ENCODE measurements at places on chromosomes 4 and X.

GRCh38 chr4:99735822-99736221 is 78.2 kb upstream of the C4orf54 start:
- no peak for DNase-seq

DNA sequence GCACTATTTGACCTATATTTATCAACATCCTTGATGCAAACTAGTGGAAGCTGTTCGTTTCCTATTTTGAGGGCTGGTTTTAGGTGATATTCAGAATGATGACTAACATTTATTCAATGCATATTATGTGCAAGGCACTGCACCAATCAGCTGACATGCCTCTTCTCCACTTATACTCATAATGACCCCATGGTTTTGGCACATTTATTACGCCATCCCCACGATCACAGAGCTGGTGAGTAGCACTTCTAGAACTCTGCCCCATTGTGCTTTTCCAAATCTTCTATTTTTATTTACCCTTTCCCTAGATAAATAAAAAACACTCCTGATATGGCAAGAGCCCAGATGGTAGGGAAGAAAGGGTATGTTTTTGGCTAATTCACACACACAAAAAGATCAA is 13.1 kb downstream of the SCML1 start:
- no peak for DNase-seq

GRCh38 chrX:57453901-57454300 is 137.9 kb upstream of the ZXDB start:
- DNase-seq: peak; percentile 4

DNA sequence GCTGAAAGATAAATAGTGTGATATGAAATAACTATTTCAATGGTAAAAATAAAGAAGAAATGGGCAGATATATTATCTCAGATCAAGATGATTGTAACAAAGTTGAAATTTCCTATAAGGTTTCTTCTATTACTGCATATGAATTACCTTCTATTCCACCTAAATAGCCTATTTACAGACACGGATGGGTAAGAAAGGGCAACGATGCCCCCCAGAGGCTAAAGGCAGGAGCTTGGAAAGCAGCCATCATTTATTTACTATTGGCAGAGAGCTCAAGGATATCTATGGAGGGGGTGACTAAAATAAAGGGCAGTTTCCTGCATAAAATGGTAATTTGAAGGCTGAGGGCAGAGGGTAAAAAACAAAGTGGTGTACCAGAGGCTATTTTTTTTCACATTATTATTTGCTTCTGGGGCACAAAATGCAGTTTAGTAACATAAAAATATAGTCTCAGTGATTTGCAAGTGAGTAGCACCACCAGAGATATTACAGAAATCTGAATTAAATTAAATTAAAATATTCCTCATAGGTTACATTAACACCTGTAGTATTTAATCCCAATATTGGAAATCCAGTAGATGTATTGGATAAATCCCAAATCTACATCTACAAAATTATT is 123.1 kb downstream of the BTC start:
- DNase-seq: peak; percentile 42

- DNase-seq: peak; percentile 20
These were observed 916 bp upstream of the POU4F2 start for GRCh38 chr4:146637621-146638332.

- DNase-seq: no peak
These were observed 18.5 kb downstream of the HERC3 start for GRCh38 chr4:88610771-88611170.

- no peak for DNase-seq
These were observed 56.7 kb upstream of the NXF3 start for GRCh38 chrX:103149652-103150051.

- DNase-seq: no peak
These were observed 795.4 kb upstream of the MAGEB2 start for GRCh38 chrX:29419774-29420553.

DNA sequence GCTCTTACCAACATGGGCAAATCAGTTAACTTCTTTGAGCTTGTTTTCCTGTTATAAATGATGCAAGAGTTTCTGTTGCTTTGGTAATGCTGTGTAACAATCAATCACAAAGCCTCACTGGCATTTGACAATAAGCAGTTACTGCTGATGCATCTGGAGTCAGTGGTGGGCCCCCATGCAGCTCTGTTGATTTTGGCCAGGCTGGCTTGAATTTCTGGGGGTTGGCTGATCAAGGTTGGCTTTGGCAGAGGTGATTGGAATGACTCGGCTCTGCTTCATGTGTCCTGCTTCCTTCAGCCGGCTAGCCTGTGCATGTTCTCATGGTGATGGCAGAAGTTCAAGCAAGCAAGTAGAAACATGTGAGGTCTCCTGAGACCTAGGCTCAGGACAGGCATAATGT is 90.4 kb downstream of the PHEX start:
- DNase-seq: peak; percentile 46

- peak; percentile 7 for DNase-seq
These were observed 94.7 kb upstream of the DIPK2B start for GRCh38 chrX:45295259-45295986.

- no peak for DNase-seq
These were observed 66.8 kb downstream of the RAPGEF2 start for GRCh38 chr4:159169404-159170302.

DNA sequence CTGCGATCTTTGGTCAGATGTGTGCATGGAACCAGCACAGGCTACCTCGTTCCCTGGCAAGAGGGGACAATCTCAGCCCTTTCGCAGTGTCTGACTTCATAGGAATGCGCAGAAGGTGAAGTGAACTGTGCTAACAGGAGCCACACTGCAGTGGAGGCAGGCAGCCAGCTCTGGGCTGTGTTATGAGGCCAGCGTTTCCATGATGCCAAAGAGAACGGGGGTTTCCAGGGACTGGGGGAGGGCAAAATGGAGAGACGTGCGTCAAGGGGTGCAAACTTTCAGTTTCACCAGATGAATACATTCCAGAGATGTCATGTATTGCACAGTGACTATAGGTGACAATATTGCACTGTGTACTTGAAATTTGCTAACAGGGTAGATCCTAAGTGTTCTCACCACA is 30.4 kb downstream of the CLDN34 start:
- DNase-seq: no peak

DNA sequence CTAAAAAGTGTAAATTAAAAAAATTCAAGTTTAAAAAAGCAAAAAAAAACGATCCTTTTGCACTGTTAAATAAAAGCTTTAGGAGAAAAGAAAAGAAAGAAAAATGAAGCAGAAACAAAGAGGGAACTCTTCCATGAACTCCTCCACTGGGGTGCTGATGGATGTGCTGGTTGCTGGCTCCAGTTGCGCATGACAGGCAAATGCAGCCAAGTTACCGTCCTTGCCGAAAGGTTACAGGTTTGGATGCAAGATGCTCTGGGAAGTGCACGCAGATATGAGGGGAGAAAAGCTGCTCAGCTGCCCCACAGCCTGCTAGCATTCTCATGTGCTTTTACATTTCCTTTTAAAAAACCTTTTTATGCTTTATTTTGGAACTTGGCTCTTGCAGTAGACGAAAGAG is 58.5 kb downstream of the HADH start:
- no peak for DNase-seq

DNA sequence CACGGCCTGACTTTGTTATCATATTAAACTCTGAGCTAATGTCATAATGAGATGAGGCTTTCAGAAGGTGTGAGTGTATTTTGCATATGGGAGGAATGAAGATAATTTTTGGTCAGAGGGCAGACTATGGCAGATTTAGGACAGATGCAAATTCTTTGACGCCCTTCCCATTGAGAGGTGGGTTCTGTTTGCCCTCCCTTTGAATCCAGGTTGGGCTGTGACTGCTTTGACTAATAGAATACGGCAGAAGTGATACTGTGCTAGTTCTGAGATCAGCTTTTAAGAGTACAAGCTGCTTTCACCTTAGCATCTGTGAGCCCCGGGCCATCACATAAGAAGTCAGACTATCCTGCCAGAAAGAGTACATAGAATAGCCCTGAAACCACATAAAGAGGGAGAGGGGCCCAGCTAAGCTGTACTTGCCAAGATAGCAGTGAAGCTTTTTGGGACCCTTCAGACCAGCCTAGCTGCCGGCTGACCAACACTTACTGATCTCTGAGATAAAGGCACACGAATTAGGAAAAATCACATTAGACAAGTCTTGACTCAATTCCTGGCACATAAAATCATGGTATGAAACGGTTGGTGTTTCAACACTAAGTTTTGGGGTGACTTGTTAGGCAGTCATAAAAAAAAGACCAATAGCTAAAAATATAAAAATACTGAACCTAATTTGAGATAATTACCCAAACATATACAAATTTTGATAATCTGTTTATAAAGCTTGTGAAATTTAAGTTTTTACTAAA is 166.7 kb upstream of the SH3RF1 start:
- DNase-seq: no peak

DNA sequence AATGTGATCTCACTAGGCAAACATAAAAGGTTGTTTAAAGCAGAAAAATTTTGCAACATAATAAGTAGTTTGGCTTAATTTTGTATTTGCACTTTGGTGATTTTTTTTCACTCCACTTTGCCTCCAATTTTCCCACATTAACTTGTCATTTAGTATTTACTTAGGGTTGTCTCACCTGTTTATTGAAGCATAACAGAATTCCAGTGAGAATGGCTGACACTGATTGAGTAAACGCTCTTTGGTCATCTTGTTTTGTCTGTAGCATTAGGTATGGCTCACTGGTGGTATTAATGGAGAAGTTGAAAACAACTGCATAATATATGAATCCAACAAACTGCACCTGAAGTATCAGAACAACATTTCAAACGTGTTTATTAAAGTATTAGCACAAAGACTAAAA is 799.5 kb upstream of the ADGRL3 start:
- DNase-seq: no peak

DNA sequence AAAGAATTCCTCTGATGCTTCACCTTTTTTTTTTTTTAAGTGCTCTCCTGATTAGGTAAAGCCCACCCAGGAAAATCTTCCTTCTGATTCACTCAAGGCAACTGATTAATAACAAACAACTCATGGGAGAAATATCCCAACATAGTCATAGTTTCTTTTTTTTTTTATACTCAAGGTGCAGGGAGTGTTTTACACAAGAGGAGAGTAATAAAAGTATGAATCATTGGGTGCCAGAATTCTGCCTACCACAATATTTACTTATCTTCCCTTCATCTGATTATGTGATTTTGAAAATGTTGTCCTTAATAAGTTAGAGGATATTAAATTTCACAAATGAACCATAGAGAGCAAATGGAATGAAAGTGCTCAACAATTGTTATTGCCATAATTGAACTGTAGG is 329.9 kb downstream of the TECRL start:
- no peak for DNase-seq

GRCh38 chr4:104451573-104451972 is 43.1 kb downstream of the CXXC4 start:
- no peak for DNase-seq

DNA sequence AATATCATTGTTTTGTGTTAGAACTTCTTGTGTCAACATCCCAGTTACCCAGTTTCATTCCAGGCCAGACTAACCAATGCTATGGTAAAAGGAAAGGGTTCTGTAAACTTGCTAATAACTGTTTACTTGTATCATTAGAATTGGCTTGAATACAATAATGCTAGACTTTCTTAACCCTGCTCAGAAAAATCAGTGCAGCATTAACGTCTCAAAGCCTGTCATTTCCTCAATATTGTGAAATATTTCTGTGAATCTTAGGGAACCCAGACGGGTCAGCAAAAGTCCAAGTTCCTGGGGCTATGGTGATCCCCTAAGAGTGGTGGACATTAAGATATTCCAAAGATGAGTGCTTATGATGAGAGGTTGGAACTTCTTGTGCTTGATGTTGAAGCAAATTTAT is 541.2 kb upstream of the MAGEB18 start:
- no peak for DNase-seq

GRCh38 chrX:19643203-19643602 is 127.9 kb upstream of the MAP3K15 start:
- DNase-seq: no peak

GRCh38 chr4:189497516-189497915 is 443.2 kb upstream of the FRG1 start:
- DNase-seq: no peak

GRCh38 chr4:168028970-168029597 is 63.3 kb upstream of the ANXA10 start:
- DNase-seq: peak; percentile 25

GRCh38 chrX:154758696-154759095 is 4.0 kb upstream of the DKC1 start:
- no peak for DNase-seq

DNA sequence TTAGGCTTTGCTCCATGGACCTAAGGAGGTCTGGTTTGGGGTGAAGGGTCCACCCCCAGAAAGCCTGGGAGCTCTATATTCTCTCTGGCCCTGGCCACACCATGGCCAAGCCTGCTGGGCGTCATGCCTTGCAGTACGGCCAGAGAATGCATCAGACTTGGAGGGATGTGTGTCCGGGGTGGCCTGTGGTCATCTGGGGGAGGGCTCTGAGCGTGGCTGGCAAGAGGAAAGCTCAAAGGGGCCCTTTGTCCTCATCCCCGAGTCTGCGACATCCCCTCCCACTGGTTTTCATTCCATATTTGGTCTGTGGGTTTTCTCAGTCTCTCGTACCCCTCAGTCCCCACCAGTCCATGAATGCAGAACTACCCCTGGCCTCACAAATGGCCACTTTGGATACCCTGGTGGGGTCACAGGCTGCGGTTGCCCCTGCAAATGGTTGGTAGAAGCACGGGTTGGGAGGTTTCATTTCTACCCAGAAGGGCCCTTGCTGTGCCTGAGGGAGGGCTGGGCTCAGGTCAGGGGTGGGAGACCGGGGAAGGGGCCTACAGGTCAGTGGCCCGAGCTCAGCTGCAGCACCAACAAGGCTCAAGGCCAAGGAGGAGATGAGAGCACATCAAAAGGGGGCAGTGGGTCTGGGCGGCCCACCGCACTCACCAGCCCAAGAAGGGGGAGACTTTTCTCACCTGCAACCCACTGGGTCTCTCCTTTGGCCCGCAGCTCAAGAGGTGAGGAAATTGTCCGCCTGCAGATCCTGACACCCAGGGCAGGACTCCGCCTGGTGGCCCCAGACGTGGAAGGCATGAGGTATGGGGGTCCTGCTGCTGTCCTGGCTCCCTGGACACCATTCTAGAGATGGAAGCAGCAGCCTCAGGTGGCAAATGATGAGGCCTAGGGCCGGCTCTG is 30.2 kb downstream of the ZNF185 start:
- no peak for DNase-seq

DNA sequence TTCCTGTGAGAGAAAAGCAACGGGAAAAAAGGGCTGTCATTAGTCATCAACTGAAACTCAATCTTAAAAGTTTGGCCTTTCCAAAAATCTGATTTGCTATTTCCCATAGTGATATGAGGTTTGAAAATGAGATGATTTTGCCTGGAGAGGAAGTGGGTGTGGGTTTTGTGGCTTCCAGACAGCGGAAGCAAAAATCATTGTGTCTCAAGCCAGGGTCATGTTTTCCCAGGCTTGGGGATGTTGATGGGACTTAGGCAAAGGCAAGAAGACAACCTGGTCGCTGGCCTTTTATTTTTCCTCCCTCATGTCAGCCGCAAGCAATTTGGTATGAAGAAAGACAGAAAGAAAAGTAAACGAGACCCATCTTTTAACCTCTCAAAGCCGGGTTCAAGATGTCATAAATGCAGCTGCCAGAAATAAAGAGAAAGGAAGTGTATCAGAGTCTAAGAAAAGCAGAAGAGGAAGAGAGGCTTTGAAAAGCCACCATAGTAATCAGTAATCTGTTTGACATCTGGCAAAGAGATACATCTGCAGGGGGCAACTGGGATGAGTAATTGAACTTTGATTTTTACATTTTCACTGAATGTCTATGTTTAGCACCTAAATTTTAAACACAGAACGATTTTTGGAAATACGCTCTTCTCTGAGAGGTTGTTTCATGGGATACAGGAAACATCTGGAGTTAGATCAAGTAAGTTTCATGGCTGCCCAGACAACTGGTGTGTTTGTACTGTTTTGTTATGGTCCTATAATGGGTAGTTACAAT is 521.6 kb upstream of the SLIT2 start:
- DNase-seq: no peak

- DNase-seq: no peak
These were observed 113.0 kb downstream of the ARX start for GRCh38 chrX:24902806-24903205.
